Prostate gland (tissue), 2 donors: ENCODE measurements at places on chromosomes 6 and 20. TPM values are rescaled to one million over a fixed set of nuclear protein-coding genes. Genes with fewer than 3 reads are reported as not detected.

Gene PAX1
- not detected for total RNA-seq

Gene SAMD3
- total RNA-seq = 3.6 TPM

DNA sequence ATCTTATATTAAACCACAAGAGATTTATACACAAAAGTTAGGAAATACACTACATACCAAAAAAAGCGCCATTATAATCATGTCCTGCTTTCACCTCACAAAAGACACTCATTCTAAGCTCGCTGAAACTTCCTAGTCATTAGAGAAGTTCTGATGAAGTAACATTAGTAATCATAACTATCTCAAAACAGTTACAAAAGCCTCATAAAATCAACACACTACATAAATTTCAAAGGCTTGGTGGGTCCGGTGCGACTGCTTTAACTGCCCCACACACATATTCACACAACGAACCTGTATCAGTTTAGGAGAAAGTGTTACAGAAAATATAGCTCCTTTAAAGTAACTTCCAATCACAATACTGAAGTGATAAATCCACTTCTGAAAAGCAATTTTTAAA is 1.9 kb downstream of the PHIP start:
- no peaks in the 10 kb centered on the region for H3K36me3 ChIP-seq
- no peak for DNase-seq
- H3K27me3 ChIP-seq = no peaks in the 10 kb centered on the region
- no peaks in the 10 kb centered on the region for H3K4me1 ChIP-seq

GRCh38 chr6:81763051-81763450 is 10.6 kb upstream of the TENT5A start:
- no peak overlapping the region for H3K27ac ChIP-seq
- no peak for DNase-seq
- no peaks in the 10 kb centered on the region for H3K27me3 ChIP-seq
